Lower lobe of right lung (tissue), 2 donors: ENCODE measurements at places on chromosomes 16 and 17. TPM values are rescaled to one million over a fixed set of nuclear protein-coding genes. Genes with fewer than 3 reads are reported as not detected.

- no peak for DNase-seq
- no peak overlapping the region for H3K4me3 ChIP-seq
- H3K36me3 ChIP-seq = no peaks in the 10 kb centered on the region
- H3K4me1 ChIP-seq = peaks cover 22% of the 10 kb centered on the region
- H3K27me3 ChIP-seq = peaks cover 63% of the 10 kb centered on the region
- H3K27ac ChIP-seq = no peak overlapping the region
These were observed 820 bp downstream of the GRIN2C start for GRCh38 chr17:74858672-74859458.

- DNase-seq = peak; percentile 77
- H3K36me3 ChIP-seq = no peaks in the 10 kb centered on the region
These were observed 10.9 kb downstream of the RARA start for GRCh38 chr17:40319651-40320540.

Gene CDIP1
- total RNA-seq = 21.1 TPM

Gene ACSM2A
- not detected for total RNA-seq

DNA sequence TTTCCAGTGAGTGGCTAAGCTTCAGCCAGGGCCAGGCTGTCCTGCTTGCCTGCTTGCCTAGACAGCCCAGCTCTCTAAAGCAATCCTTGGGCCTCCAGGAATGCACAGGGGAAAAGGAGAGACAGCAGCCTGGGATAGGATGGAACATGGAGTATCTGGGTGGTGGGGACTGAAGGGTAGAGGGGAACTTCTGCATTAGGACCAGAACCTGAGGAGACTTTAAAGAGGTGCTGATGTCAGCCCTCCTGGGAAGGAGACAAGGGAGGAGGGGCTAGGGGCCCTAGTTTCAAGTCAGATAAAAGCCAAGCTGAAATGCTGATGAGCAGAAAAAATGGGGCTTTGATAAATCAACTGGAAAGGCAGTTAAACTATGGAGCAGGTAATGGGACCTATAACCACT, 1.8 kb downstream of the HOXB7 start:
- DNase-seq = no peak
- no peak overlapping the region for H3K27ac ChIP-seq
- H3K36me3 ChIP-seq = no peaks in the 10 kb centered on the region
- H3K4me1 ChIP-seq = peaks cover 33% of the 10 kb centered on the region

DNA sequence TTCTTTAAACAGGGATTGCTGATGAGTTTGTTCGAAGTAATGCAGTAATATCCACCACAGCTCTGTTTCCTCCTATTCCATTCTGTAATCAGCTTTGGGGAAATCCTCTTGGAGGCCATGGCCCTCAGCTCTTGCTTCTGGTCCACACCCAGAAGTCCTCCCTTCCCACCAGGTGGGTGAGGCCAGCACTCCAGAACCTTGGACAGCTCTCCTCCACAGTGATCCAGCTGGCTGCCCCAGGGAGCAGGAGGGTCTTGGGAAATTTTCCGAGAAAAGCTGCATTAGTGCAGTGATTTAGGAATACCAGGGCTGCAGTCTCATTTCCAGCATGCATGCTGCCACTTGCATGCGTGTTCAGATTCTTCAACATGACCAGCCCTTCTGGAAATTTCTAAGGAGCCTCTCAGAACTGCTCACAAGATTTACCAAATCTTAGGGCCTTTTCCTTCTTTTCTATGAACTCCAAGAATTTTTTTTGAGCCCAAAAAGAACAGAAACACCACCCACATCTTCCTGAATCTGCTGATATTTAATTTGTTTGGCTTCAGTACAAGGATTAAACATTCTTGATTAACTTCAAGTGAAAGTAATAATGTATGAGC, 4.2 kb downstream of the SMPD3 start:
- no peak for DNase-seq
- H3K27ac ChIP-seq = no peak overlapping the region
- no peak overlapping the region for H3K4me3 ChIP-seq
- H3K4me1 ChIP-seq = peaks cover 11% of the 10 kb centered on the region
- H3K36me3 ChIP-seq = no peaks in the 10 kb centered on the region
- H3K27me3 ChIP-seq = peaks cover 23% of the 10 kb centered on the region

Gene PITPNM3
- total RNA-seq = 12.3 TPM

DNA sequence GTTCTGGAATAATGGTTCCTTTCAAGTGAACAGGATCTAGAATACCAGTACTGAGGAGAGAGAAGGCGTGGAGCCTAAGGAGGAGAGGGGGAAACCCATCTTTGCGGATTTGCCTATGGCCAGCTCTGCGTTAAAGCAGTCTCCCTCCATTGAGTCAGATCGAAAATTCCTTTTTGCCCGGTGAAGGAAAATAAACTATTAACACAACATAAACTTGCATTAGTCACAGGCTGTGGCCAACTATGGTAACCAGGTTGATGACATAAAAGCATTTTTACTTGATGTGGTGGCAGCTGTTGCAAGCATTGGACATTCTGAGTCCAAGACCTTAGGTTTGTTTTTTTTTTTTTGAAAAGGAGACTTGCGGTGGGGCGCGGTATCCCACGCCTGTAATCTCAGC, 8.9 kb downstream of the LDAF1 start:
- H3K27ac ChIP-seq = no peak overlapping the region
- no peak overlapping the region for H3K4me3 ChIP-seq
- H3K36me3 ChIP-seq = peaks cover 71% of the 10 kb centered on the region
- H3K27me3 ChIP-seq = no peaks in the 10 kb centered on the region
- peaks cover 12% of the 10 kb centered on the region for H3K4me1 ChIP-seq

DNA sequence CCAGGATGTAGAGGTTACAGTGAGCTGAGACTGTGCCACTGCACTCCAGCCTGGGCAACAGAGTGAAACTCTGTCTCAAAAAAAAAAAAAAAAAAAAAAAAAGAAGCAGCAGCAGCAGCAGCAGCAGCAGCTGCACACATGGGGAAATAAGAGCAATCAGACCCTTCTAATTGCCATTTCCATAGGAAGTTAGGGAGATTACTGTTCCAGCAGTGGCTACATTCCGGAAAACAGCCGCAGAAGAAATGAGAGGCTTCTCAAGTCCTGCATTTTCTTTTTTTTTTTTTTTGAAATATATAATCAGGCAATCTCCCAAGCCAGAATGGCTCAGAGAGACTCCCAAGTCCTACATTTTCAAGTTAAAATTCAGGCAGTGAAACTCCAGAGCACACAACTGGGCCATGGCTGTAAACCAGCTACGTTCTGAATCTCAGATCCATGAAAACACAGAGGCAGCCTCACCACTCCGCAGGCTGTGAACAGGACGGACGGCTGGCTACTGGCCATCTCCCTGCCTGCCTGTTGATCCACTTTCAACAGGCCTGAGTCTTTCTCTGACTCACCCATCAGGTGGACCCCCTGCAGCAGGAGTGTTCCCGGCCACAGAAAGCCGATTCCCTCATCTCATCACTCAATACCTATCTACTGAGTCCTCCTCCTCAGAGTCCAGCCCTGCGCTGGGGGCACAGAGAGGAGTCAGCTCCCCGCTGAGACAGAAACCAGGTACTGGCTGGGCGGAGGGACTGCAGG, 15.0 kb downstream of the TRPV1 start:
- peaks cover 20% of the 10 kb centered on the region for H3K36me3 ChIP-seq
- H3K27ac ChIP-seq = no peak overlapping the region
- H3K27me3 ChIP-seq = no peaks in the 10 kb centered on the region

Gene PYY
- total RNA-seq = not detected

Gene CBFA2T3
- 14.3 TPM for total RNA-seq

DNA sequence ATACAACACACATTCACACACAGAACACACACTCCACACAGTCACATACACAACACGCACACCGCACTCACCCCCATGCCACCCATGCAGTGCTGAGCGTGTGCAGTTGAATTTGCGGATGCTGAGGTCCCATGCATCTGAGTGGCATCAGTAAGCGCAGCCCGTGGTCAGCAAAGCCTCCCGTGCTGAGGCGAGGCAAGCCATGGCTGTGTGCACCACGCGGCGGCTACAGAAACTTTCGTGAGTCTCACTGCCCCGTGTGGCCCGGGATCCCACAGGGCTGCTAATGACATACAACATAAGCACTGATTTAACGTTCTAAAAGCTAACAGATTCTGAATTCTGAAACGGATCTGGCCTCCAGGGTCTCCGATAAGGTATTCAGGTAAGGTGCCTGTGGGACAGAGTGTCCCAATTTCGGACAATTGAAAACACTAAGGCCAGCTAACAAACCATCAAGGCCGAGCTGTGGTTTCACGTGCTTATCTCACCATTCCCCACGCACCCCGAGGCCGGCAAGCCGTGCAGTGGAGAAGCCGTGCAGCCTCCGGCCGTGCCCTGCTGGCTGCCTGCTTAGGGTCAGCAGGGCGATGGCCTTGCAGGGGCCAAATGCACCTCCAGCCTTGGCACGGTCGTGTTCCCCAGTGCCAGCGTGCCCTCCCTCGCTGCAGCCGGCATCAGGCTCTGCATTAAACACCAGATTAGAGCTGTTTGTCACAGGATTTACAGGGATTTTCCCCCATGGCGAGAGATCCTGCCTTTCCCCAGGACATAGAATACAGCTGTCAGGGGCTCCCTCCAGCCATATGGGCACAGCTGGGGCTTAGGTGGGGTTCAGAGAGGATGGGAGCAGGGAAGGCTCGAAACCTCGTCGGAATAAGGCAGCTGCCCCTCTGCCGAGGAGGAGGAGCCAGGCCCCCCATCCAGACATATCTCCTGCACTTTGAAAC, 191.7 kb downstream of the C16orf95 start:
- H3K27ac ChIP-seq = no peak overlapping the region
- no peaks in the 10 kb centered on the region for H3K4me1 ChIP-seq
- H3K27me3 ChIP-seq = peaks cover 4% of the 10 kb centered on the region
- H3K4me3 ChIP-seq = no peak overlapping the region
